Stimulated activated CD4-positive, alpha-beta T cell treated with anti-CD3 and anti-CD28 coated beads, TNF-alpha, amount 100 ng/mL, for 24 hours (primary cell): ENCODE measurements at places on chromosomes 2 and 18.

DNA sequence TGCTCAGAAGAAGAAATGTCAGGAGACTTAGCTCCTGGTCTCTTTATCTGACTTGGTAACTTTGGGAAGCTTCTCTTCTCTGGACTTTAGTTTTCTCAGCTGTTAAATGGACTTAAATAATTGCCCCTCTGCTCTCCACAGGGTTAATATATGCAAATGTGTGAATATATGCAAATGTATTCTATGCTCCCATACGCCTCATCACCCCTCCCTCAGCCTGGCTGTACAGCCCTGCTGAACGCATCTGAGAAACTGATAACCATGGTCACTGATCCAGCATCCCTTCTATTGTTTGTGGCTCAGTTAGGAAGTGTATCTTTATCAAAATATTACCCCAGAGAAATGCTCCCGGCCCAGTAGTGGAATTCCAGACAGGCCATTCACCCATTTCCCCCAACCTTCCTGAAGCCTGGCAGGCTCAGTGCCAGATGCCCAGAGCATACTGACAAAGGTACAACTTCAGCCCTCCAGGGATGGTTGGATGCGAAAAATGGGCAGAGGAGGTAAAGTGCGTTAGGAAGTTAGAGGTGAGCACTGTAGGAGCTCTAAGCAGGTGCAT lies 103.4 kb downstream of the DYSF start:
- no peak for DNase-seq

DNA sequence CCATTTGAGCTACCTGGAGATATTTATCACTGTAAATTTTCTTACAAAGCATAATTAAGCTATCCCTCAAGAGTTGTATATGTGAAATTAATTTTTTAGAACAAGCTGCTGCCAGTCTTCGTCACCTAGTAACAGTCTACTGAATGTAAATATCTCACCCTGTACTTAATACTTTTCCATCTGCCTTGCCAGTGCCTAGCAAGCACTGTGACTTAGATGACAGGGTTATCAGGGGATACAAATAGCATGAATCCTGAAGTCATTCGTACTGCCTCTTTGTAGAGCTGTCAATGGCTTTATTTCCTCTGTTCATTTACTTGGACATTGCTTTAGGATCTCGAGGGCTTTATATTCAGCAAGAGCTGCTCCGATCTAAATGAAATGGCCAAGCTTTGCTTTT lies 763.6 kb downstream of the ADCYAP1 start:
- DNase-seq: no peak

GRCh38 chr2:232354069-232354468 lies 24.5 kb upstream of the ALPP start:
- no peak for DNase-seq

DNA sequence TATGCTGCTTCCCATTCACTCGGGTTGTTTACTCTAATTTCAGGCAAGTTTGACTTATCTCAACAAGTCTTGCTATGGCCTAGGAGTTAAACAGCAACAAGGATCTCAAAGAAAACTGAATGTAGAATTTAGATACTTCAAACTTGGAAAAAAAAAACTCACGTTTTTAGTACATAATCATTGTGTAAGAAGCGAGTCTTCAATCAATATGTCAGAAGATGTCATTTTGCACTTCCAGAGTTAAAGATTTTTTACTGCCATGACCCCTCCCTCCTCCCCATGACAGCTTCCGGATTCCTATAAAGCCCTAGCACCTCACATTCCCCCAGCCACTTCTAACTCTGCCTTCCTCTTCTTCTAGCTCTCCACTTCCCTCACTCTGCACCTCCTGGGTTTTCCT lies 133.4 kb downstream of the SS18 start:
- DNase-seq: no peak

GRCh38 chr18:75879196-75879595 lies 451.7 kb upstream of the SMIM21 start:
- DNase-seq: no peak

GRCh38 chr2:1069847-1070246 lies 119.2 kb downstream of the SNTG2 start:
- no peak for DNase-seq
